ENCODE measurements at places on chromosomes 7 and 10. TPM values are rescaled to one million over a fixed set of nuclear protein-coding genes. Genes with fewer than 3 reads are reported as not detected.

The AGR2 gene
- total RNA-seq: 6.3 TPM

DNA sequence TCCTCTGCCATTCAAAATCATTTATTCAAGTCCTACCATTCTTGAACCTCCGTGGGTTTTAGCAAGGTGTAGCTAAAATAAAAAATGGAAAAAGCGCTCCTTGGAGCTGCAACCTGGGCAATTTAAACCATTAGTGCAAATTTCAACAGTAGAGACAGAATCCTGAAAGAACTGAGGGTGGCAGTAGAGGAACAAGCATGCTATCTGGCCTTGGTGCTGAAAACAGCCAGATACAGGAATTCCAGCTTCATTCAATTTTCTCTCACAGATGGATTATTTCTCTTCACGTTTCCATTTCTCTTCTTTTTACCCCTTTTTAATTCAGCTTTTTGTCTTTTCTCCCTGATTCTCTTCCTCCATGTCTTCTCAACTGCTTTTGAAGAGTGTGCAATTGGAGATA is 77.7 kb downstream of the OTUD1 start:
- no peaks in the 10 kb centered on the region for H3K36me3 ChIP-seq
- H3K27me3 ChIP-seq: no peaks in the 10 kb centered on the region
- no peak for DNase-seq
- H3K27ac ChIP-seq: no peak overlapping the region
- H3K4me1 ChIP-seq: no peaks in the 10 kb centered on the region

The FAM13C gene
- total RNA-seq: 5.4 TPM

The CTAGE6 gene
- total RNA-seq: not detected

DNA sequence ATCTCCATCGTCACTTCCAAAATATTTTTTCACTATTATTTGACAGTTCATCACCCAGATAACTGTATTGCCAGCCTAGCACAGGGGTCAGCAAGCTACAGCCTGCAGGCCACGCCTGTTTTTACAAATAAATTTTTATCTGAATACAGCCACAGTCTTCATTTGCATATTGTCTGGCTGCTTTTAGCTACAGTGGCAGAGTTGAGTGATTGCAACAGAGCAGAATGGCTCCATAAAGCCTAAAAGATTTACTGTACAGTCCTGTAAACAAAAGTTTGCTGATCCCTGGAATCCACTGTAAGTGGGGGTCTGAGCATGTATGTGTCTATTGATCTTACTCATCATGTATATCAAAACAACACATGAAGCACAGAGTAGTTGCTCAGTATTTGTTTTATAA is 45.9 kb upstream of the GNAI1 start:
- H3K27ac ChIP-seq: no peak overlapping the region
- no peak for DNase-seq
- no peaks in the 10 kb centered on the region for H3K4me1 ChIP-seq

GRCh38 chr7:149013876-149014275 is 14.4 kb downstream of the PDIA4 start:
- no peak for DNase-seq
- peaks cover 50% of the 10 kb centered on the region for H3K36me3 ChIP-seq
- H3K27me3 ChIP-seq: no peaks in the 10 kb centered on the region
- no peak overlapping the region for H3K27ac ChIP-seq

DNA sequence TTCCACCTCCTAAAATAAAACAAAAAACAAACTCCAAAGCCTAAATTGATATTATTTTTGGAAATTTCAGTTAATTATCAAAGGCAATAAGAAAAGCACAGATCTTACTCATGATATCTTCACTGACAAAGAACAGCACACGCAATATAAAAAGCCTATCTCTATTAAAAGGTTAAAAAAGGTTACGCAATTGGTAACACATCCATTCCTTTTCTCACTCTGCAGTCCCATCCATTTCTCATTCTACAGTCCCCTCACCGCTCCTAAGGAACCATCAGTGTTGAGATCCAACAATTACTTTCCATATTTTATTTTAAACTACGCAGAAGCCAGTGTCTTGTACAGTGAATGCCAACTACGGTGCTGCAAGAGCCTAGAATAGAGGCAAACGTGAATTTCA is 1.3 kb downstream of the SEC61G start:
- H3K27ac ChIP-seq: no peak overlapping the region
- no peak for DNase-seq
- no peak overlapping the region for H3K4me3 ChIP-seq
- H3K4me1 ChIP-seq: peaks cover 51% of the 10 kb centered on the region
- H3K27me3 ChIP-seq: no peaks in the 10 kb centered on the region
- peaks cover 2% of the 10 kb centered on the region for H3K36me3 ChIP-seq

The LSM5 gene
- total RNA-seq: 27.2 TPM

- no peak overlapping the region for H3K27ac ChIP-seq
- H3K4me3 ChIP-seq: no peak overlapping the region
- peaks cover 38% of the 10 kb centered on the region for H3K4me1 ChIP-seq
- DNase-seq: peak; percentile 61
These were observed 67.6 kb upstream of the DDC start for GRCh38 chr7:50632561-50633413.

The CNPY1 gene
- not detected for total RNA-seq

GRCh38 chr10:119383174-119383856 is 159.2 kb downstream of the RGS10 start:
- no peaks in the 10 kb centered on the region for H3K36me3 ChIP-seq
- H3K27me3 ChIP-seq: no peaks in the 10 kb centered on the region
- no peak overlapping the region for H3K27ac ChIP-seq
- DNase-seq: no peak
- H3K4me1 ChIP-seq: no peaks in the 10 kb centered on the region

DNA sequence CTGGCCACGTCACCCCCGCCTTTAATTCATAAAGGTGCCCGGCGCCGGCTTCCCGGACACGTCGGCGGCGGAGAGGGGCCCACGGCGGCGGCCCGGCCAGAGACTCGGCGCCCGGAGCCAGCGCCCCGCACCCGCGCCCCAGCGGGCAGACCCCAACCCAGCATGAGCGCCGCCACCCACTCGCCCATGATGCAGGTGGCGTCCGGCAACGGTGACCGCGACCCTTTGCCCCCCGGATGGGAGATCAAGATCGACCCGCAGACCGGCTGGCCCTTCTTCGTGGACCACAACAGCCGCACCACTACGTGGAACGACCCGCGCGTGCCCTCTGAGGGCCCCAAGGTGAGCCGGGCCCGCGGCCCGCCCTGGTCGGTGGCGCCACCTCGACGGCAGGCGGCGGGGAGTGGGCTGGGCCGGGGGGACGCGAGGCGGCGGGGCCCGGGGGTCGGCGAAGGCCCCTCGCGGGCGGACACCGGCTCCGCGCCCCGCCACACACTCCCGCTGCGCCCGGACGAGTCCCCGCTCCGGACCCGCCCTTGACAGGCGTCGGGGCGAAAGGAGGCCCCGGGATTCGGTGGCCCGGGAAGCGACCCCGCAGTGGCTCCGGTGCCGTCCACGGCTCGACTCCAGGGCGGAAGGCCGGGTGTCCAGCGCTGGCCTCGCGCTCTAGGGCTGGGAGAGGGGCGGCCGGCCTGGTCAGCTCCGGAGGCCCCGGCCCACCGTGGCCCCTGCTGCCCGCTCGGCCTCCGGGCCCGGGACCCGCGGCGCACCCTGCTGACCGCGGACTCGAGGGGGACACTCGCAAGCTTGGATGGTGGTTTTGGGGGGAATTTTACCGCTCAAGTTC is 557 bp downstream of the BAG3 start:
- H3K27me3 ChIP-seq: no peaks in the 10 kb centered on the region
- DNase-seq: peak; percentile 36
- H3K27ac ChIP-seq: peak overlapping the region; percentile 93
- H3K36me3 ChIP-seq: no peaks in the 10 kb centered on the region
- H3K4me1 ChIP-seq: peaks cover 37% of the 10 kb centered on the region

GRCh38 chr10:129915526-129916378 is 48.3 kb downstream of the EBF3 start:
- H3K4me1 ChIP-seq: no peaks in the 10 kb centered on the region
- no peak overlapping the region for H3K4me3 ChIP-seq
- no peak overlapping the region for H3K27ac ChIP-seq
- H3K36me3 ChIP-seq: no peaks in the 10 kb centered on the region
- H3K27me3 ChIP-seq: no peaks in the 10 kb centered on the region

DNA sequence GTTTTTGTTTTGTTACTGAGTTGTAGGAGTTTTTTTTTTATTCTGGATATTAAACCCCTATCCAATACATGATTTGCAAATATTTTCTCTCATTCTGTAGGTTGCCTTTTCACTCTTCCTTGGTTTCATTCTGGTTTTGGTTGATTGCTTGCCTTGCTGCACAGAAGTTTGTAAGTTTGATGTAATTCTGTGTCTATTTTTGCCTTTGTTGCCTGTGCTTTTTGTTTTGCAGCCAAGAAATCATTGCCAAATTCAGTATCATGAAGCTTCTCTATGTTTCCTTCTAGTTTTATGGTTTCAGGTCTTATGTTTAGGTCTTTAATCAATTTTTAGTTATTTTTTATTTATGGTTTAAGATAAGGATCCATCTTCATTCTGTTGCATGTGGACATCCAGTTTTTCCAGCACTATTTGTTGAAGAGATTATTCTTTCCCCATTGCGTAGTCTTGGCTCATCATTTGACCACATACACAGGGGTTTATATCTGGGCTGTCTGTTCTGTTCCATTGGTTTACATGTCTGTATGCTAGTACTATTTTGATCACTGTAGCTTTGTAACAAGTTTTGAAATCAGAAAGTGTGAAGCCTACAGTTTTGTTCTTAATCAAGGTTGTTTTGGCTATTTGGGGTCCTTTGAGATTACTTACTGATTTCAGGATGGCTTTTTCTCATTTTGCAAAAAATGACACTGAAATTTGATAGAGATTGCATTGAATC is 26.4 kb downstream of the BMPR1A start:
- H3K27me3 ChIP-seq: no peaks in the 10 kb centered on the region
- no peak for DNase-seq
- H3K4me3 ChIP-seq: no peak overlapping the region
- peaks cover 28% of the 10 kb centered on the region for H3K4me1 ChIP-seq

GRCh38 chr7:155066417-155066950 is 3.6 kb upstream of the HTR5A start:
- H3K27ac ChIP-seq: no peak overlapping the region
- H3K4me3 ChIP-seq: no peak overlapping the region
- peaks cover 9% of the 10 kb centered on the region for H3K27me3 ChIP-seq
- no peaks in the 10 kb centered on the region for H3K36me3 ChIP-seq

GRCh38 chr10:16585103-16585502 is 63.4 kb upstream of the C1QL3 start:
- DNase-seq: no peak
- H3K27me3 ChIP-seq: no peaks in the 10 kb centered on the region
- no peak overlapping the region for H3K27ac ChIP-seq

The FKBP9 gene
- total RNA-seq: 70.8 TPM

GRCh38 chr10:80318742-80319141 is 29.3 kb upstream of the MAT1A start:
- H3K4me1 ChIP-seq: peaks cover 50% of the 10 kb centered on the region
- no peak for DNase-seq
- H3K27ac ChIP-seq: no peak overlapping the region

- no peak for DNase-seq
- H3K36me3 ChIP-seq: no peaks in the 10 kb centered on the region
- no peaks in the 10 kb centered on the region for H3K27me3 ChIP-seq
- no peak overlapping the region for H3K4me3 ChIP-seq
These were observed 235.2 kb upstream of the AKR1E2 start for GRCh38 chr10:4590807-4591206.

The TES gene
- total RNA-seq: 29.8 TPM

GRCh38 chr10:124627866-124628675 is 116.1 kb downstream of the FAM53B start:
- no peak for DNase-seq
- no peaks in the 10 kb centered on the region for H3K27me3 ChIP-seq
- peaks cover 27% of the 10 kb centered on the region for H3K4me1 ChIP-seq
- no peaks in the 10 kb centered on the region for H3K36me3 ChIP-seq
- no peak overlapping the region for H3K4me3 ChIP-seq
- no peak overlapping the region for H3K27ac ChIP-seq

The NYAP1 gene
- total RNA-seq: 1.0 TPM

The ITPRID1 gene
- not detected for total RNA-seq

The FEZF1 gene
- not detected for total RNA-seq

The LRIT1 gene
- not detected for total RNA-seq

DNA sequence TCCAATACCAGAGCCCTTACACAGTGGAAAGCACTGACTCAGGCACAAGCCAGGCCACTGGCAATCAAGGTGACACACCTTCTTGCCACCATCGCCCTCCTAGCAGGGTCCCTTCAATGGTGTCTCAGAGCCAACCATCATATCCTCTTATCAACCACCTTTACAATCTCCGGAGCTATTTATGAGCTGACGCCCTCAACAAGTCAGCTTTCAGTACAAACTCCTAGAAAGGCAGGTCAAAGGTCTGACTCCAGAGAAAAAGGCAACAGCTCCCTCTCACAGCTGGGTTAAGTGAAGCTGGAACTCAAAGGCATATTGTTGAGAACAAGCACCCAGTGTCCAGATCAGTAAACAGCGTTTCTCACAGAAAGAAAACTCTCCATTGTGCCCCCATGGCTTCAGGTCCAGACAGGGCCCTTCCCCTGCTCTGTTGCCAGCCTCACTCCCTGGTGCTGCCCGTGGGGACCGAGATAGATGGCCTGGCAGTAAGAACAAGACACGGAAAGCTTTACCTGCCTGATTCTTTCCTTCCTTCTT is 2.4 kb downstream of the ZNF3 start:
- peaks cover 37% of the 10 kb centered on the region for H3K4me1 ChIP-seq
- no peak overlapping the region for H3K4me3 ChIP-seq
- no peak for DNase-seq

The TMEM236 gene
- 0.66 TPM for total RNA-seq

The ST8SIA6 gene
- not detected for total RNA-seq

DNA sequence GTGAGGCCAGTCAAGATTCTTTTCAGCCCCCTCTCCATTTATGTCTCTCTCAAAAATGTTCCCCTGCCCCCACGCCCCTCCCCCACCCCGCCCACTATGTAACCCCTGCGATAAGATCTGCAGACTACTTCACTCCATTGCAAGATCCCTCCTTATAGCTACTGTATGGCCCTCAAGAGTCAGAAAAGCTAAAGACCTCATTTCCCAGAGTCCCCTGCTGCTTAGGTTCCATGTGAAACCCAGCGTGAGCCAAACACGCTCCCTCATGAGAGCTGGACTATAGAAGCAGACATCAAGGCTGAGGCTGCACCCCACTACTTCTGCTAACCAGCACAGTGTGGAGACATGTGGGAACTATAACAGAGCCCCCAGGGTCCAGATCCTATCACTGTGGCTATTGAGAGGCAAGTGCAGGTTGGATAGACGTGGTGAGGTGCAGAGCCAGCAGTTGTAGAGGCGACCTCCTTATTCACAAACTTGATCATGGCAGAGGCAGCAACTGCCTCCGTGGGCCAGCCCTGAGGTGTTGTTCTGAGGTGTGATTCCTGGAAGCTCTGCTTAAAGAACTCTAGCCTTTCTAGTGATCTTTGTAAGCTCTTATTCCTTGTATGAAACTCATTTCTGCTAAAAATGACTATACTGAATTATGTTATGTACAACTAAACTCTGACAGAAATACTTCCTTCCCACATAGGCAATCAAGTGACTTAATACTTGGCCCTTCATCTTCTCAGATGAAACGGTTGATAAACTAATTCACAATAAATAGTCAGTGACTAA is 117.0 kb upstream of the ARID5B start:
- H3K27me3 ChIP-seq: no peaks in the 10 kb centered on the region
- no peaks in the 10 kb centered on the region for H3K4me1 ChIP-seq
- no peak overlapping the region for H3K27ac ChIP-seq
- no peak overlapping the region for H3K4me3 ChIP-seq

The C10orf53 gene
- total RNA-seq: not detected

Measured in body of pancreas (tissue), 4 donors.